ENCODE measurements at places on chromosomes 3 and 15. TPM values are rescaled to one million over a fixed set of nuclear protein-coding genes. Genes with fewer than 3 reads are reported as not detected.

Gene FGF12
- 2.1 TPM for polyA plus RNA-seq

Gene NTRK3
- polyA plus RNA-seq = 5.6 TPM

Gene OR5K2
- not detected for polyA plus RNA-seq

Gene LMAN1L
- not detected for polyA plus RNA-seq

Gene MYZAP
- 17.0 TPM for polyA plus RNA-seq

Gene GALNT15
- polyA plus RNA-seq = 3.3 TPM

Gene ARHGEF26
- polyA plus RNA-seq = 18.6 TPM

Gene APEH
- 138 TPM for polyA plus RNA-seq

Gene ZKSCAN7
- polyA plus RNA-seq = 6.0 TPM

Gene GRAMD2A
- polyA plus RNA-seq = 4.6 TPM

Gene SLC51B
- 8.6 TPM for polyA plus RNA-seq
